ENCODE measurements at places on chromosomes 5 and 9. TPM values are rescaled to one million over a fixed set of nuclear protein-coding genes. Genes with fewer than 3 reads are reported as not detected.

- no peak for DNase-seq
Measured at GRCh38 chr9:31677415-31677814, 707.0 kb upstream of the ACO1 start.

DNA sequence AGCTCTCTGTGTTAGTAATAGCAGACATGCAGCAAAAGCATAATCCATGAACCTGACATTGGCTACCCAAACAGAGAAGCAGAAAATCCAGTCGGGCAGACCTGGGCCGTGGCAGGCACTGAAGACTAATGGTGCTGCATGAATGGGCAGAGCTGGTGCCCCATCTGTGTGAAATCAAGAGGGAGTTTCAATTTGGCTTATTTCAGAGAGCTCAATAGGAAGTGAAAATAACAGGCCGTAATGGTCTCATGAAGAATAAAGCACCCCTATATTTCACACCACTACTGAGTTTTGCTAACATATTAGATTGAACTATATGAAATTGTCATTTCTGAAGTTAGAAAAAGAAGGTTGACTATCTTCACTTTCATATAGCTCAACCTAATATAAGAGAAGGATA, 149.7 kb downstream of the ENC1 start:
- DNase-seq = no peak

- no peak for DNase-seq
Measured at GRCh38 chr5:85967681-85968080, 650.1 kb upstream of the COX7C start.

DNA sequence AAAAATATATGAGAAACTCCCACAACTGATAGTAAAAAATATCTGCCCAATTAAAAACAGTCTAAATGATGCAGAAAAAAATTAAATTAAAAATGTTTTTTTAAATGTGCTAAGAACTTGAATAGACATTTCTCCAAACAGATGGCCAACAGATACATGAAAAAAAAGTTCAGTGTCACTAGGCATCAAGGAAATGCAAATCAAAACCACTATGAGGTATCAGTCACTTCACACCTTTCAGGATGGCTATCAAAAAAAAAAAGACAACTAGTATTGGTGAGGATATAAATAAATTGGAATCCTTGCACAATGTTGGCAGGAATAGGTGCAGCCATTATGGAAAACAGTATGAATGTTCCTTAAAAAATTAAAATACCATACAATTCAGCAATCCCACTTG, 16.6 kb downstream of the ZNF131 start:
- DNase-seq = no peak

GRCh38 chr5:14306329-14306815, 163.2 kb downstream of the TRIO start:
- no peak for DNase-seq

- DNase-seq = no peak
Measured at GRCh38 chr5:78560000-78560855, 88.3 kb downstream of the LHFPL2 start.

- no peak for DNase-seq
Measured at GRCh38 chr5:123033157-123033671, 3.3 kb downstream of the PPIC start.

DNA sequence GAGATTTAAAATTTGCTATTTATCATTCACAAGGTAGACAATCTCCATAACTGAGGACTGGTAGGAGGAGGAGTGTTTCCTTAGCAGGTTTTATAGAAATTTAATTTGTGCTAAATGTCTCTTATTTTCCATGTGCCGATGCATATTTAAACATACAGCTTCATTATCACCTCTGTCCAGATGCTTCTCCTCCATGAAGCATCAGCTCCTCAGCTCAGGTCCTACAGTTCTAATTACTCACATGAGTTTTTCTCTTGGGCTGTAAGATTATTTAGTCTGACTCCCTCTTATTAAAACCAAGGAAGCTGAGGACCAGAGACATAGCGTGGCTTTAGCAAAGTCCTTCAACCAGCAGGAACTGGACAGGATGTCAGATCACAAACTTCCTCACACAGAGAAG, 300.2 kb upstream of the PANK3 start:
- DNase-seq = no peak

DNA sequence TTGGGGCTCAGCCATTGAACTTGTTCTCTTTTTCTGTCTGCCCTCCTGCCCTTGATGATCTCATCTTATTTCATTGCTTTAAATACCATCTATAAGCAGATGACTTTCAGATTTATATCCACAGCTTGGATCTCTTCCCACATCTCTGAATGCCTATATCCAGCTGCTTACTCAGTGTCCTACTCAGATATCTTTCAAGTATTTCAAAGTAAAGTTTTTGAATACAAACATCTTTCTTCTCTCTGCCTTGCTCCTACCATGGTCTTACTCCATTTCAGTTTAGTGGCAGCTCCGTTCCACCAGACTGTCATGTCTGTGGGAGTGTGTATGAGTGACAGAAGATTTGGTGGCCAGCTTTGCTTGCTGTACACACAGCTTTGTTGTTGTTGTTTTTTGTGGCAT, 59.7 kb downstream of the ERBIN start:
- DNase-seq = no peak

GRCh38 chr9:125393426-125393825, 131.8 kb downstream of the GAPVD1 start:
- no peak for DNase-seq

DNA sequence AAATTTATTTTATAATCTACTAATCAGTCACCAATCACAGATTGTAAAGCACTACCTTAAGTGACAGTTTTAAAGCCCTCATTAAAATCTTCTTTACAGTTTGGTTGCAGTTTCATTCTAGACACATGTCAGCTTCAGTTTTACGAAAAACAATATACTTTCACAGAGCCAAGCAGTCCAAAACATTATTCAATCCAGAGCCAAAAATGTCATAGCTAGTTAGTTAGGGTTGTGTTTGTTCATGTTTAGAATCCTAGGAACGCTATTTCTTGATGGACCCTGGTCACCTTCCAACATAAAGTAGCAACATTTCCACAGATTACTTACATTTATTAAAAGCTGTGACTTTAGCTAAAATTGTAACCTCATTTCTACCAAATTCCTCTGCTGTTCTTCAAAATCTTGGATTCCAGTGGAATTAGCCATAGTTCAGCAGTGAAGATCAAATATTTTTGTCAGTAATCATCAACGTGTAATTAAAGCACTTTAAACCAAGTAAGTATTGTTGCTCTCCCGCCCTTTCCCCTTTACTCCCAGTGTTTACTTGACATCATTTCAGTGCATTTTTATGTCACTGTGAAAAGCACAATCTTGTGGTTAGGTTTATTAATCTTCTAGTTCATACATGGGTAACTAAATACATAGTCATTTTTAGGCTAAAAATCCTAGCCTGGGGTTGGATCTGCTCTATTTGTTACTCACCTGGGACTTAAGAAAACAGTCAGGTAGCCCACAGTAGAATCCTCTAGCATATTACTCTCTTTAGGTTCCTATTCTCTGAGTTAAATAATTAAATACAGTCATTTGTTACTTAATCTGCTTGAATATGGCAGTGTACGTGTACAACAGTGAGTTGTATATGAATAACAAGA, 74.3 kb downstream of the NIPBL start:
- no peak for DNase-seq

DNA sequence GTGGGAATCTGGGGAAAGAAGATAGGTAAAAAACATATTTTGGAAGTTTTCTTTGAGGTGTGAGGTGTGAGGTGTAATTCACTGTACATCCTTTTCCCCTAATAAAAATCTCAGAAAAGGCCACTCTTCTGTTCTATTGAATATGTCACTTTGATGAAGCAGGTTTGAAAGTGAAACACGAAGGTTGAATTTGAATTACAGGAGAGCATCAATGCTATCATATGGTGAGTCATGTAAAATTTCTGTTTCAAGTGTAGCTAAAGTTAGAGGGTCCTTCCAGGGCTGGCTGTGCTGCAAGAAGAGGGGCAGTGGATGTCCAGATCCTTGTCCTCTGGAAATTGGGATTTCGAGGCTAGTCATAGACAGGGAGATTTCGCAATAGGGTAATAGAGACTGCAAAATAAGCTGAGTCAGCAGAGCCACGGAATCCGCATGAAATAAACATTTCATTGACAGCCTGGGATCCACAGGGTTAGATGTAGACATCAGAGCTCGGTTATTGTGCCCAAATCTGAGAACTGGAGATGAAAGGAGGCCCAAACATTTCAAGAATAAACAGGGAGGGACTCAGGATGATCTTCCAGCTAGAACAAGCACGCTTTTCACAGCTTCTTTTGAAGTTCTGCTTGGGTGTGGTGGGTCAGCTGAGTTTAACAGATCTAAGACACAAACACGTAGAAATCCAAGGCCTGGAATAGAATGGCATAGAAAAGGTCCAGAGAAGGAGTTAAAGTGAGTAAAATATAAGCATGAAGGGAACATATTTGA, 194.4 kb upstream of the CDKN2B start:
- DNase-seq = no peak

DNA sequence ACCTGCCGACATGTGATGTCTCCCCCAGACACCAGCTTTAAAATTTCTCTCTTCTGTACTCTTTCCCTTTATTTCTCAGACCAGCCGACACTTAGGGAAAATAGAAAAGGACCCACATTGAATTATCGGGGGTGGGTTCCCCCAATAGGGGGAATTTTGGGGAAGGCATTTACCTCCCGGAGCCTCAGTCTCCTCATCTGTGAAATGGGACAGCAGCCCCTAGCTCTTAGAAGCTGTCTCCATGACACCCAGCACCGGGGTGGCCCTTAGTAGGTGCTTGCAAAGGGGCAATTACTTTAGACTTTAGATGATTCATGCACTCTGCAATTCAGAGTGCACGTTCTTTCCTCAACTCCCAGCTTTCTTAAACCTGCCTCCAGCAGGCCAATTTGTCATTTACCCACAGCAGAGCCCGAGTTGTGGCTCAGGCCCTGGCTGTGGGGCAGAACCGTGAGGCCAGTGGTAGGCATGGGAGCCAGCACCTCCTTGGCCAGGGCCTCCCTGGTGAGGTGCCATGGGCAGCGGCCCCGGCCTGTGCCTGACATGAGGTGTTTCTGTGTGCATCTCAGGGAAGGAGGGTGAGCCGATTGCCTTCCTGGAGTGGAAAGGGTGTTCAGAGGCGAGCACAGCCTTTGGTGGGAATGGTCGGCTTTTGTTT, 51.7 kb downstream of the SH3PXD2B start:
- no peak for DNase-seq

Gene SLC36A2
- not detected for total RNA-seq

Gene HABP4
- total RNA-seq = 6.6 TPM

Gene SYK
- total RNA-seq = 12.1 TPM

Gene OBP2B
- not detected for total RNA-seq

Gene SLC1A3
- total RNA-seq = 18.1 TPM

Gene F2RL1
- total RNA-seq = 8.2 TPM

Gene ENHO
- 0.26 TPM for total RNA-seq

All from urinary bladder (tissue), 4 donors.